Naive thymus-derived CD4-positive, alpha-beta T cell (primary cell): ENCODE measurements at places on chromosomes 6 and 20. TPM values are rescaled to one million over a fixed set of nuclear protein-coding genes. Genes with fewer than 3 reads are reported as not detected.

GJA10 gene
- not detected for total RNA-seq

PGM3 gene
- total RNA-seq = 32.1 TPM

C6orf163 gene
- 6.9 TPM for total RNA-seq

SLC22A2 gene
- not detected in 2 replicates for total RNA-seq

EDN3 gene
- total RNA-seq = 0.56 TPM

GRCh38 chr20:4795394-4795793 is 73.7 kb downstream of the PRND start:
- no peaks in the 10 kb centered on the region for H3K27me3 ChIP-seq
- DNase-seq = no peak
- H3K4me3 ChIP-seq = no peak overlapping the region
- no peaks in the 10 kb centered on the region for H3K4me1 ChIP-seq
- peaks cover 18% of the 10 kb centered on the region for H3K36me3 ChIP-seq
- no peak overlapping the region for H3K27ac ChIP-seq

DNA sequence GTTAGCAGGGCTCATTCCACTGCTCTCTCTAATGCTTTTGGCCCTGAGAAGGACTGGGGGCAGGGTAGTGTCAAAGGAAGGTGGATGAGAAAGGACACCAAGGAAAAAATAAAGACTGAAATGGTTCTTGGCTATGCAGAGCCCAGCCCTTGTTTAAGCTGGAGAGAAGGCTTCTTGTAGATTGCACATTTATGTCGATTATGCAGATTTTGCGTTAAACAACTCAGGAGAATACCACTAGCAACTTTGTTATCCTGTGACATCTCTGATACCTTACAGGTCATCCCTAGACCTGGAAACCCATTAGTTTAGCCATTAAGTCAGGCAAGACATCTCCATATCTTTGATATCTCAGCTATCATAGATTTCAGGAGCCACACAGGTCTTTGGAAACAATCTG is 11.1 kb upstream of the IL17F start:
- no peaks in the 10 kb centered on the region for H3K4me1 ChIP-seq
- H3K27ac ChIP-seq = no peak overlapping the region
- DNase-seq = no peak
- H3K4me3 ChIP-seq = no peak overlapping the region

- no peaks in the 10 kb centered on the region for H3K27me3 ChIP-seq
- no peak for DNase-seq
- H3K27ac ChIP-seq = no peak overlapping the region
Measured at GRCh38 chr6:81890846-81891245, 138.4 kb upstream of the TENT5A start.

DNA sequence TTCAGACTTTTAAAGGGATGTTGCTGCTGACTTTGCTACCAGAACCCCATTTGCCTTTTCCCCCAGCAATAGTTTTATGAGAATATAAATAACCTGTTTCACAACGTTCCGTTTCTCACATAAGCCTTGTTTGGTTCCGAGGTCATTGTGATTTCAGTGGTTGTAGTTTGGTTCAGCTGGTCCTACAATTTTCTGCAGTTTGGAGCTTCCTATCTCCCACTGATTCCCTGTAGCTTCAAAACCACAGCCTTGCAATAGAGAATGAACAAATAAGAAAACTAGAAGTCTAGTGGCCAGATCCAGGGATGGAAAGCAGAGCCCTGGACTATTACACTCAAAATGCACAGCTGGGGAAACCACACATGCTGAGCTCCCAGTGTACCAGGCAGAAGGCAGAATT is 24.1 kb upstream of the SH3BGRL2 start:
- no peaks in the 10 kb centered on the region for H3K36me3 ChIP-seq
- H3K27ac ChIP-seq = no peak overlapping the region
- no peaks in the 10 kb centered on the region for H3K27me3 ChIP-seq
- no peak overlapping the region for H3K4me3 ChIP-seq
- no peak for DNase-seq
- no peaks in the 10 kb centered on the region for H3K4me1 ChIP-seq

GRCh38 chr6:162899148-162899547 is 171.4 kb downstream of the PACRG start:
- no peak overlapping the region for H3K27ac ChIP-seq
- no peak overlapping the region for H3K4me3 ChIP-seq

- H3K4me3 ChIP-seq = no peak overlapping the region
- H3K27me3 ChIP-seq = no peaks in the 10 kb centered on the region
- DNase-seq = no peak
- H3K27ac ChIP-seq = no peak overlapping the region
- H3K36me3 ChIP-seq = no peaks in the 10 kb centered on the region
Measured at GRCh38 chr20:57716901-57717300, 7.1 kb upstream of the PMEPA1 start.

DNA sequence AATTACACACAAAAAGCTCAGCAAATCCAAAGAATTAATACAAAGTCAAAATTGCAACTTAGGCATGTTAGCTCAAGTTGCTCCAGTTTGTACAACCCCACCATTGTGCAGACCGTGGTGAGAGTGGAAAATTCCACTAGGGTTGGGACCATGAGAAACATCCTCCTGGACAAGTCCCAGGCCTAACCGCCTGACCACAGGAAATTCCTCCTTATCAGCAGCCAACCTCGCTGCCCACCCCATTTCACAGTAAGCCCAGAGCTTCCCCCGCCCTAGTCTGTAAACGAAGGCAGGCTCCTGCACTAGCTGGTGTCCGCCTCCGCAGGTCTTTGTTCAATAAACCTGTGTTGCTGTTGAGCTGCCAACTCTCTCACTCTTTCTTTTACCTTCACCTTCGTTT is 1023.3 kb downstream of the EYS start:
- H3K4me3 ChIP-seq = no peak overlapping the region
- no peaks in the 10 kb centered on the region for H3K36me3 ChIP-seq
- H3K27ac ChIP-seq = no peak overlapping the region
- H3K4me1 ChIP-seq = no peaks in the 10 kb centered on the region

- peaks cover 5% of the 10 kb centered on the region for H3K36me3 ChIP-seq
- H3K4me3 ChIP-seq = peak overlapping the region; percentile 72
- H3K27ac ChIP-seq = peak overlapping the region; percentile 94
- no peaks in the 10 kb centered on the region for H3K27me3 ChIP-seq
- peak; percentile 42 for DNase-seq
Measured at GRCh38 chr6:33416386-33417127, 1.4 kb downstream of the CUTA start.

- peaks cover 5% of the 10 kb centered on the region for H3K4me1 ChIP-seq
- H3K27me3 ChIP-seq = no peaks in the 10 kb centered on the region
- H3K4me3 ChIP-seq = no peak overlapping the region
- no peaks in the 10 kb centered on the region for H3K36me3 ChIP-seq
- no peak for DNase-seq
Measured at GRCh38 chr6:42925248-42925857, 3.9 kb upstream of the CNPY3 start.

DNA sequence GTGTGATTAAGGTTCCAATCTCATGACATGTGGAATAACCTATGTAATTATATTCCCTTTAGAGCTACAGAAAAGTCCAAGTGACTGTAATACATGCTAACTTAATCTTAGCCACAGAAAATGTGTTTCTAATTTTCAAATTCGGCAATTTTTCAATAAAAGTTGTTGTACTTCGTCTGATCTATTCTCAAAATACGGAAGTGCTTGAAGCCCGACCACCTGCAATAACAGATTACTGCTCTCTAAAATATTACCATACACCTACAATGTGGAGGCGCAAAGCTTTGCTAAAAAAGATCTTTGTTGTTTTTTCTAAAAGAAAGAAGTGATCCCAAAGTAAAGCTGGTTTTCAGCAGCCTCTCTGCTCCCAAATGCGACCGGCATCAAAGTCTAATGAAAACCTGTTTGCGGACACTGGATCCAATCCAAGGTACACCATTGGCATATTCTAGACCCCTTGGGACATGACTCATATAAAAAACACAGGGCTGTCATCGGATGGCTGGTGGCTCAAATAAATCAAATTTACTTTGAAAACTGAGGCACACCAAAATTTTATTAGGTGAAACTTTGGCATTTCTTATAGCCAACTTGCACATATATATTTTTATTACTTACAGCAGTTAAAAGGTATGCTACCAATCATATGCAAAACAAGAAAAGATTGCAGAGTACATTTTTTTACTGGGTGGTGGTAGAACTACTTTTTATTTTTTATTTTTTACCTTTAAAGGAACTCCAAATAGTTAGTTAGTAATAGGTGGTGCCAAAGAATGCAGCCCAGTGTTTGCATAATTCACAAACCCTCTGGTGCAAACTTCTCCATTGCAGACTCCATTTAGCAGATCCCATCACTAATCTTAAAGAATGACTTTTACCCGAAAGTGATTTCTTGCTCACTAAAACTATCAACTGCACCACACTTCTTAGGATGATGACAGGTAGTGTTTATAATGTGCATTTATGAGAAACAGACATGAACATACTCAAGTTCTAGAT is 118.7 kb upstream of the TBX18 start:
- H3K27me3 ChIP-seq = no peaks in the 10 kb centered on the region
- no peaks in the 10 kb centered on the region for H3K36me3 ChIP-seq
- H3K4me3 ChIP-seq = no peak overlapping the region
- no peak for DNase-seq
- H3K27ac ChIP-seq = no peak overlapping the region

DNA sequence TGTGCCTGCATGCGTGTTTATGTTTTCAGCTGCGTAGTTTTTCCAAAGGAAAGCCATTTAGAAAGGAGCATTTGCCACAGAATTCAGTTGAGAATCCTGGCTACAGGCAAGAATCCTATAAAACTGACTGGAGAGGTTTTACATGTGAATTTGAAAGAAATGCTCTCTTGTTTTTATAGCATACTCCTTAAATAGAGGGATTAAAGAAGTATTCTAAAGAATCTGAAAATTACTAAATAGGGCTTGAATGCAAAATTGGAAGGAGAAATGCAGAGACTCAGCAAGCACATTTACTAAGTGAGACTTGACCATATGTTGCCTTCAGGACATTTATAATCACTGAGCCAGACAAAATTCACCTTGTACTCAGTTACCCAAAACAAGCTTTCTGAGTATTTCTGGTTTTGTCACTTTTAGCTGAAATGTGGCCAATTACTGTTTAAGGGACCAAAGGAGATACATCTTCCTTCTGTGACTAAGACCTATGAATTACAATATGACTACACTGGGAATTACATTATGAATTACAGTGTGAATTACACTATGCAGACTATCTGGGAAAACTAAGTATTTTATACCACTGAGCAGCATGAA is 107.4 kb upstream of the ASCC3 start:
- DNase-seq = no peak
- H3K4me3 ChIP-seq = no peak overlapping the region
- H3K36me3 ChIP-seq = no peaks in the 10 kb centered on the region
- H3K27ac ChIP-seq = no peak overlapping the region
- H3K27me3 ChIP-seq = no peaks in the 10 kb centered on the region

DNA sequence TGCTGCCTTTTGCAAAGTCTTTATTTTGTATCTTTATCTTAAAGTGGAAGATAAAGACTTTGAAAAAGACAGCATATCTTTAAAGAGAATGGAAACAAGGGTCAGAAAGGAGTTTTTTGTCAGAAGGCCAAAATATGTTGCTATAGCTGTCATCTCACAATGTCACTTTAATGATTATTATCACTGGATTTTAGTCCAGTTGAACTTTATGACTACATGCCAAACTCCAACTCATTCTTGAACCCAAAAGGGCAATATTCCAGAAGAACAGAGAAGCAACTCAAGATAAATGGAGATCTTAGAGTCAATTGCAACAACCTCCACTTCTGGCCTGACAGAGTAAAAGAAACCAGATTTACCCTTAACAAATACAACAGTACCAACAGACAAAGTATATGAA is 47.3 kb upstream of the CLIC5 start:
- H3K4me3 ChIP-seq = no peak overlapping the region
- no peaks in the 10 kb centered on the region for H3K27me3 ChIP-seq
- no peak for DNase-seq
- peaks cover 5% of the 10 kb centered on the region for H3K4me1 ChIP-seq
